ENCODE measurements at places on chromosomes 11 and 22.

- DNase-seq = no peak
Observed at GRCh38 chr11:114501901-114502300, 57.8 kb downstream of the NXPE1 start.

DNA sequence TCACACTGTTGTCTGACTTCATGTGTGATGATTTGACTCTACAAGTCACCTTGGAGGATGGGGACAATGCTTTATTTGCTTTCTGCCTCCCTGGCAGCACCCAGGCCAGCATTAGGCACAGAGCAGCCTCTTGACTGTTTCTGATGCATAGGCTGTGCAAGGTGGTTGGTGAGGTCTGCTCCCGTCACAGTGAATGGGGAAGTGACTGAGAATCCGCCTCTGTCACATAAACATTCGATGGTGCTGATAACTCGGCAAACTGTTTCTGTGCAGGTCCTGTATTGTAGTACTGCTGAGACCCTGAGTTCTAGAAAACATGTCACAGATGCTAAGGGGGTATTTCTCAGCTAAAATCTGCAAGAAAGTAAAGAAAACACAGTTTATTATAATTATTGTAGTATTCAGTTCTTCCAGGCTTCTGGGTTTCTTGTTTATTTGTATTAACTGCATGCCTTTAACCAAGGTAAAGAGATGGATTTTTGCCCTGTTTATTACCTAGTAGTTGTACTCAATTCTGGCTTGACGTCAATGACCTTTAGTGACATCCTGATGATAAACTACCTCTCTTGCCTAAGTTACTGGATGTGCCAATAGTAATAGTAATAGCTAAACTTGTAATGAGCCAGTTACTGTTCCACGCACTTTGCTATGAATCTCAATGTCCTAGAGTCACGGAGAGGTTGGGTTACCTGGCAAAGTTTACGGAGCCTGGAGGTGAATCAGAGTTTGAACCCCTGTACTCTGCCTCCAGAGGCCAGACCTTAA is 24.8 kb upstream of the RCN1 start:
- DNase-seq = no peak

DNA sequence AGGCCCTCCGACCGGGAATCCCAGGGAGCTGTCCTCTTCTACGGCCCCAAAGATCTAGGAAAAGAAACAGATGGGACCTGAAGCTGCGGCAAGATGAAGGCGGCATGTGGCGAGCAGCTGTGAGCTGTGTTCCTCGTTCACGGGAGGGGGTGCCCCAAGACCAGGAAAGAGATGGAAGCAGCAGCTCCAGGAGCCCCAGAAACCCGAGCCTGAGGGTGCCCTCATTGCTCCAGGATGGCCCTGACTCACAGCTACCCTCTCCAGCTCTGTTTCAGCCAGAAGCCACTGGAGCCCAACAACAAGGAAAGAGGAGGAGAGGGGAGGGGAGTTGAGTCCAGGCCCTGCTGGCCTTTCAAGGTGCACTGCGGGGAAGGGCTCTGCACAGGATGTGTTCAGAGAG is 23.7 kb upstream of the NAP1L4 start:
- DNase-seq = peak; percentile 56

GRCh38 chr11:92804388-92804966 is 165.0 kb upstream of the MTNR1B start:
- no peak for DNase-seq

DNA sequence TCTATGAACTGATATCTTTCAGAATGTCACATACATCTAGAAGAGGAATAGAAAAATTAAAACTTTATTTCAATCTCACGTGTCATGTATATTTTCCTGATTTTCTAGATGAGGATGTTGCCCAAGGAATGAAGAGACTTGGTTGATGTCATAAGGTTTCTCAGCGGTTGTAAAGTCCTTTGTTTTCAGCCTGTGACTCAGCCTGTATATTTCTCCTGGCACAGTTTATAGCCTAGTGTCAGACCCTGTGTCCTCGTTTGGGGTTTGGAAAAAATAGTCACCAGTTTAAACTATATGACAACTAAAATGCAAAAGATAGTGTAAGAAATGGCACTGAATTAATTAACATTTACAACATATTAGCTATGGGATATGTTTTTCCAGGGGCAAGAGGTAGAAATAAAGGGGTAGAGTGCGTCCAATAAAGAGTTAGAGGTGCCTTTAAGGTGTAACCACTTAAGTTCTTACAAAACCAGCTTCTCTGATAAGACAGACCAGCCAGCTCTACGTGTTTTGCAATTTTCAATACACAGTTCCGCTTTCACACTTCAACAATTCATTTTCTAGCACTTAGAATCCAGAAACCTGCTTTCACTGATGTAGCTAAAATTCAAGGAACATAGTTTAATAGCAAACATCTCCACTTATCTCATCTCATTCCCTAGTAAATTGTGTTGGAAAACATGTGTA is 1432.6 kb upstream of the TENM4 start:
- peak; percentile 50 for DNase-seq

- DNase-seq = peak; percentile 79
Observed at GRCh38 chr11:3642071-3642951, 519 bp upstream of the ART5 start.

DNA sequence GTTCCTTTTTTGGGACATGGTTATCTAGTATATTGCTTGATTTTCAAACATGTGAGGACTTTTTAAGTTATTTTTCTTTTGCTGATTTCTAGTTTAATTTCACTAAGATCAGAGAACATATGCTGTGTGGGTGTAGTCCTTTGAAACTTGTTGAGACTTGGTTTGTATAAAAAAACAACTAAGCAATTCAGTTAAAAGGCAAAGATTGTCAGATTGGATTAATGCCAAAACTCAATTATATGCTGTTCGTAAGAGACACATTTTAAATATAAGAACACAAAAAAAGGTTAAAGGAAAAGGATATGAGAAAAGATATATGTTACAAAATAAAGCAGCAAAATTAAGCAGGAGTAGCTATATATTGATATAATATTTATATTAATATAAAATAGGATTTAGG is 17.8 kb upstream of the RRM1 start:
- DNase-seq = no peak

DNA sequence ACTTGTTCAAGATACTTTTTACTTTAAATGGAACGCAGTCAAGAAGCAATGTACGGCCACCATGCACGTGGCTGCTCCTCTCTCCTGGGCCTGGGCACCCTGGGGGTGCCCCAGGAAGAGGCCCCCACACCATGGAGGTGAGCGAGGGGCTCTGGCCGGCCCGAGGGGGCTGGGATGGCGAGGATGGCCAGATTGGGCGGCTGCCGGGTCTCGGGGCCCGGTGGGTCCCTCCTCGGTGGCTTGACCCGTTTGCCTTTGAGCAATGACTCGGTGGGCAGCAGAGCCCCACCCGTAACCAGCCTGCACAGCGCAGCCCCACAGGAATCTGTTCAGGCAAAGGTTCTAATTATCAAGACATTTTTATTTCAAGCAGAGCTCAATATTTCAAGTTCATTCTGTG is 167.4 kb downstream of the BRD1 start:
- no peak for DNase-seq

- no peak for DNase-seq
Observed at GRCh38 chr22:17810570-17811116, 36.4 kb upstream of the BID start.

- DNase-seq = no peak
Observed at GRCh38 chr11:13949876-13950275, 12.6 kb upstream of the SPON1 start.

DNA sequence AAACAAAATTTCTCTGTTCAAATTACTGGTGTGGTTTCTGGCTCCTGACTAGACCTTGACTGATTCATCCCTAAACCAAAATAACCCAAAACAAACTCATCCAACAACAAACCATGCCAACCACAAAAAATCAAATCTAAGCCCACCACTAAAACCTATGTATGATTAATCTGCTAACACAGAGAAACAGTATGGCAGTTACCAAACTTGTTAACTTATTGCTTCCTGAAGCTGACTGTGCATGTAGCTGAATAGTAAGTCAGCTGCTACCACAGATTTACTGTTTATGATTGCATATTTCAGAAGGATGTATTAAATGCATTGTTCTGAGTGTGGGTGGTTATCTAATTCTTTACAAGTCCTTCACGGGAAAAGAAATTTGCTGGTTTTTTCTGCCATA is 231.1 kb downstream of the SWAP70 start:
- no peak for DNase-seq

GRCh38 chr11:24844406-24844805 is 347.6 kb downstream of the LUZP2 start:
- DNase-seq = no peak

DNA sequence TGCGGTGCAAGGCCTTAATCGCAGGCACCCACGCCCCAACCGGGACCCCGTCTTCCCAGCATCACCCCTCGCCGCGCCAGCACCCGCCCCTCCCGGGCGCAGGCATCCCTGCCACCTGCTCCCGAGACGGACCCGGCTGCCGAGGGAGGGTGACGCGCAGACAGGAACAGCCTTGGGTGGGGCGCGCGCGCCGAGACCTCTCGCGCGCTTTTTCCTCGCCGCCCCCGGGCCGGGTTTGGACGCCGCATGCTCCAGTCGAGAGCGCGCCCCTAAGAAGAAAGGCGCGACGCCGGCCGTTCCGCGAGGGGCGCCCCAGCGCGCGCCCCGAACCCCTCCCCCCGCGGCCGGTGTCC is 504 bp downstream of the CFL1 start:
- DNase-seq = no peak

DNA sequence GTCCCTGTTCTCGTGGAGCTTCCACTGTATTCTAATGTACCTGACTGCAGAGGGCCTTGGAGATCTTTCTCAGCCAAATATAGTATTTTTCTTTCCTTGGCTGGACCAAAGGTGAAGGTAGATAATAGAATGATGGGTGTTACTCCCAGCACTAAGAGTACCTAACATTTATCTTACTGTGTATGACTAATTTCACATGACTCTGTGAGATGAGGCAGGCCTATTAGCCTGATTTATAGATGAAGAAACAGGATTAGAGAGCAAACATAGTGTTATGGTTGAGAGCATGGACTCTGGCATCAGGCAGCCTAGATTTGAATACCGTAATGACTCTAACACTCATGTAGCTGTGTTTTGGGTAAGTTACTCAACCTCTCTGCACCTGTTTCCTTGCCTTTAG is 2.7 kb downstream of the ACO2 start:
- no peak for DNase-seq

GRCh38 chr11:63459586-63459985 is 31.4 kb downstream of the PLAAT5 start:
- peak; percentile 28 for DNase-seq
